ENCODE measurements at places on chromosomes 2 and 18.

GRCh38 chr18:22840606-22841144 lies 92.5 kb upstream of the RBBP8 start:
- no peak for DNase-seq

DNA sequence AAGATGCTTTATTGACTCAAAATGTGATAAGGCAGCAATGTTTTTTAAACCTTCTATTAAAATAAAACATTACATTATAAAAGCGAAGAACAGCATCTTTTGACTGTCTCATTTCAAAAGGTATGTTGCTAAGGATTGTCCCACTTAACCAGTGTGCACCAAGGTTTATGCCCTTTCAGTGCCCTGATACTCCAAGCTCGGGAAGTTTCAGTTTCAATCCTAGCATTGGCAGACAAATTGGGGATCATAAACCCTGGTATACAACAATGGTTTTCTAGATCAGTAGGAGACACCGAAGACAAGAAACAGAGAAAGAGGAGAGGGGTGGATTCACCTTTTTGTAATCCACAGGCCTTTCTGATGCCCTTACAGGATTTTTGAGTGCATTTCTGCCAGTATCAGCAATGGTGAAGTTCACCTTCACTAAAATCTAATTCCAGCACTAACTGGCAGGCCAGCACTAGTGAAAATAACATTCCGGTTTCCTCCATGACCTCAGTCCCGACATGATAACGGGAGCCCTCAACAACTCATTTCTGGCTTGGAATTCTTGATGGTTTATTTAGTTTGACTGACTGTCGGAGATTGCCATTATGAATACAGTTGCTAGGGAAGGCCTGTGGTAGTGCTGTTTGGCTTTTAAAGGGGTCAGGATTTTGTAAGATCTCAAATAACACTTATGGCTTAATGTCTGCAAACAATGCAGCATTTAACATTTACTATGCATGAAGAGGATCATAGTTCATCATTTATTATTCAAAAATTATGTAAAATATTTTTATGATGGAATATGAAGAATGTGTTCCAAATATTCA lies 33.3 kb upstream of the FIGN start:
- no peak for DNase-seq

DNA sequence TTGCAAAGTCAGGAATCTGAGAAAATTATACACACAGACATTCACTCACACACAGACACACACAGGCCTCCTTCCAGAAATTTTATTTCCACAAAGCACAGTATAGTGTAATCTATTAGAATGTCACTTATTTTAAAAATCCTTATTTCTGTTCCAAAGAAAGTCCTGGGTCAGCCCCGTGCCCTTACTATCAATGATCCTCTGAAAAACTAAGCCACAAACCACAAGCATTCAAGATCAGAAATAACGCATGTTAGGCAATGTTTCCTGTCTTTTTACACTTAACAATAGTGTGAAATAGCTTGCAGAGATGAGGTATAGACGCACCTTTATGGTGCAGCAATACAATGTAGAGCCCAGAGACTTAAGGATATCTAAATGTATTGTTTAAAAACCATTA lies 25.8 kb downstream of the TBC1D8 start:
- no peak for DNase-seq

- no peak for DNase-seq
These were observed 13.0 kb downstream of the PTMA start for GRCh38 chr2:231720987-231721966.

GRCh38 chr18:79867666-79868065 lies 69.9 kb downstream of the KCNG2 start:
- DNase-seq = no peak

DNA sequence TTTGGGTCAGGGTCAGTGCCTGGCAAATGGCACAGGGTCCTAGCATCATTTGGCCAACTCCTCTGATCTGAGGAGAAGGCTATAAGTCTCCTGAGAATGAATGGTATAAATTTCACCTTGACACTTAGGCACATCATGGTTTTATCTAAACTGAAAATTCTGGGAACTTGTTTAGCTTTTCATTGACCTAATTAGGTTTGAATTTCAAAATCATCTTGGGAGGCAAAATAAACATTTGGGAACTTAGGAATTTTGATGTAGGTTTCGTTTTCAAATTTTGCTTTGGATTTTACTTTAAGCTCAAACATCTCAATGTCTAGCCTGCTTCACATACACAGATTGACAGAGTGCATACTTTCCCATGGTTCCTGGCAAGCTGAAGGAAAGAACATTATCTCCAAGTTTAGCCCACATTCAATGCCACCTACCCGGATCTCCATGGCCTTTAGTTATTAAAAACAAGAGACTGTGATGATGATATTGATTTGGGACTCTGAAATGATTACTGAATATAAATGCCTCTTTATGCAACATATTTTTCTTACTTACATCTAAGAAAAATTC lies 44.5 kb downstream of the MYOM1 start:
- no peak for DNase-seq

GRCh38 chr2:196750291-196750923 lies 49.1 kb downstream of the GTF3C3 start:
- no peak for DNase-seq

GRCh38 chr18:77096936-77097886 lies 35.4 kb downstream of the MBP start:
- no peak for DNase-seq

- DNase-seq = no peak
These were observed 237.6 kb downstream of the TDRD15 start for GRCh38 chr2:21361384-21361783.

DNA sequence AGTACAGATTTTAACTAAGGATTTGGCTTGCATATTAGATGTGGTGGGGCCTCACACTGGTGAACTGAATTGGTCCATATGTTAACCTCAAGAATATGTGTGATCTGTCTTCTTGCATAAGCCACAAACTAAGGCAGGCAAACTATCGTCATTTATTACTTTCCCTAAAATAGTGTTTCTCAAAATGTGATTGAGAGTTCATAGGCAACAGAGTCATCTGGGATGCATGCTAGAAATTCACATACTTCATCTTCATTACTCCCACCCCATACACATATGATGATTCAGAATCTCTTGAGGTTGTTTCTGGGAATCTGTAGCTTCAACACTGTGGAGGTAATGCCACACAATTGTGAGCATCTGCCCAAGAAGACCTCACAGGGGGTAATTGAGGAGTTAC lies 822.8 kb upstream of the CDH2 start:
- no peak for DNase-seq

DNA sequence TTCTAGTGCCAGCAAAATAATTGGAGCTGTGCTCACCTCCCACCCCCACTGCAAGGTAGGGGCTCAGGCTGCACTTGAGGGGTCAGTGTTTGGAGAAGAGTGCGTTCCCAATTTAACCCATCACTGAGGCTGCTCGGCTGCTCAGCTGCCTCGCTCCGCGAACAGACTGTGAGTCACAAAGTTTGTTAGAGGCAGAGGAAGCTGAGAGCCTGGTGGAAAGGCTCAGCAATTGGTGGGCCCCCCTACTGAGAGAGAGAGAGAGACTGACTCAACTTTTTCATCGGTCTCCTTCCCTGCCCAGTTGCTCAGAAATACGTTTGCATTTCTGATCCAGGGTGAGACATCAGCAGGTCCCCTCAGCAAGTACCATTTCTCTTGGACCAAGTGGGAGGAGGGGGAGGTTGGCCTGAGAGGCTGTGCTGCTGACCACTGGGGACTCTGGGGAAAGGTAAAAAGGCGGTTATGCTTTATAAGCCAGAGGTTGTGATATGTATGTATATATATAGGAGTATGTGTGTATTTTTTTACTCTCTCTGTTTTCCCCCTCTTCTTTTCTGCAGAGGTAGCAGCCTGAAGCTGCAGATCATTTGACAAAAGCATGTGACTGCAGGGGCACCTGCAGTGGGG lies 1.5 kb downstream of the EFR3B start:
- DNase-seq = no peak

- no peak for DNase-seq
These were observed 81.5 kb upstream of the ACVR1 start for GRCh38 chr2:157957596-157957995.

- no peak for DNase-seq
These were observed 153.4 kb downstream of the ERBB4 start for GRCh38 chr2:212385241-212385640.

- DNase-seq = no peak
These were observed 16.6 kb downstream of the MALT1 start for GRCh38 chr18:58687871-58688308.

DNA sequence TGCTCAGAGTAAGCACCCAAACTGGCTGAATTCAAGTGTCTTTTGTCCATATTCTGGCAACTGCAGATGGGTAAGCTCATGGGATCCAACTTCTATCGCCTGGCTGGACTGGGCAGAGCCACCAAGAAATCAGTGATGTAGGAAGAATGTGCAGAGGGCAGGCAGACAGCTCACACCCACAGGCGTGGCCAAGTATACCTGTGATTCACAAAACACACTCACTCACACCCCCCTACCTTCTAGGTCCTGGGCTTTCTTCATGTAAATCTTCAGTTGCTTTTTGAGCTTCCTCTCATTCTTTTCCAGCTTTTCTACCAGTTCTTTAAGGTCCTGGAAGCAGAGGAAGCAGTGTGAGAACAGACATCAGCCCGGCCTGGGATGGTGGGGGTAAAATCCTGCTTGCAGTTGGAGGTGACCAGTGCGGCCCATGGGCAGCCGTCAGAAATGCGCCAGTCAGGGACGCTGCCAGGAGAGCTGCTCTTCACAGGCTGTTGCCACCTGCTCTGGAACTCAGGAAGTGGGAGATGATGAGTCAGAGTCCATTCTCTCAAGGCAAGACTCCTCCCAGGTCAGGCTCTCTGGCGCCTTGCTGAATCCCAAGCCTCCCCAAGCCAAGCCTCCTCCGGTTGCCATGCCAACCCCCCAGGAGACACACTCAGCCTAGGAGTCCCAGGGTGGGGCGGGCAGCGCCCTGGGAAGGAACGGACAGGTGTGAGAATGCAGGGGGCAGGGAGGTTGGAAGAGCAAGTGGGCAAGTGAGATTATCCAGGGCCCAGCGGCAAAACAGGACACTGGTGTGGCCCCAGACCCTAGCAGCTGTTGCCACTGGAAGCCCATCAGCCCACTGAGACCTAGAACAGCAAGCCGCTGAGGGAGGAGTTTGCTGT lies 36.2 kb upstream of the ACAA2 start:
- no peak for DNase-seq

DNA sequence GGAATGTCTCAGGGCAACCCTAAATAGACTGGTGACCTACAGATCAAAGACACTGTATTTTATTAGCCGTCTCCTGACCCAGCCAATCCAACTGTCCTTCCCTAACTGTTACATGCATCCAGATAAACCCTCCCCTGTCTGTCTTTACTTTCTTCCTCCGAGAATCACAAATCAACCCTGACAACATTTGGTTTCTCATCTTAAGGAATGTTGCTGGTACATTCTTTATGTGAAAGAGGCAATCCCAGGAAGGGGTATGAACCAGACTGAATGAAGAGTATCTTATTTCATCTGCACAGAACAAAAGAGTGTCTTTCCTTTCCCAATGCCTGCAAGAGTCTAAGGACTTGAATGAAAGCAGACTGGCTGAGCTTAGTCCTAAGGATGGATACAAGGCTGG lies 113.9 kb upstream of the LTBP1 start:
- no peak for DNase-seq

DNA sequence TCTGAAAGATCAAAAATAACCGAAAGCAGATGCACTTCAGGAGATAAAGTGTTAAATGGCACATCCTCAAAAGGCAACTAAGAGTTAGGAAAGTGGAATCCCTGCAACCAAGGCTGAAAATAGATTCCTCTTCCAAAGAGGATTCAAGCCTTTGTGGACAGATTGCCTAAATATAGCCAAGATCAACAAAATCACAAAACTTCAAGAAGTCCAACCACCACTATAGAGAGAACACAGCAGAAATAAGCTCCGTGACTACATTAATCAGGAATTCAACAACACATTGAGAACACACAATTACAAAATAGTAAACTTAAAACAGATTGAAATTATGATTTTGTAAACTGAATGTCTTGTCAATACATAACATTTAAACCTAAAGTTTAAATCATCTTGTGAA lies 165.7 kb downstream of the LNPK start:
- DNase-seq = no peak

- DNase-seq = no peak
These were observed 38.7 kb downstream of the ZC3H8 start for GRCh38 chr2:112216167-112216566.

- no peak for DNase-seq
These were observed at the start of gene GPC1 for GRCh38 chr2:240435457-240435947. Gene GPC1, plus strand, starts transcription at chr2:240435663. Its CDS starts 256 bp downstream, at chr2:240435919.

DNA sequence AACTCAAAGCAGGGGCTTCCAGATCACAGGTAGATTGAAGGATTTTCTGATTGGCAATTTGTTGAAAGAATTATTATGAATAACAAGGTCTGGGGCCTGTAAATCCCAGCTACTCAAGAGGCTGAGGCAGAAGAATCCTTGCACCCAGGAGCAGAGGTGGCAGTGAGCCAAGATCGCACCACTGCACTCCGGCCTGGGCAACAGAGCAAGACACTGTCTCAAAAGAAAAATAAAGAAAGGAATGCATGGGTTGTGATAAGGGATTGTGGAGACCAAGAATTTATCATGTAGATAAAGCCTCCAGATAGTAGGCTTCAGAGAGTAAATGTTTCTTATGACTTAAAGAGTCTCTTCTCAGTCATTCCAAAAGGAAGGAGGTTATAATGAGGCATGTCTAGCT lies 35.8 kb upstream of the DYNAP start:
- DNase-seq = no peak

DNA sequence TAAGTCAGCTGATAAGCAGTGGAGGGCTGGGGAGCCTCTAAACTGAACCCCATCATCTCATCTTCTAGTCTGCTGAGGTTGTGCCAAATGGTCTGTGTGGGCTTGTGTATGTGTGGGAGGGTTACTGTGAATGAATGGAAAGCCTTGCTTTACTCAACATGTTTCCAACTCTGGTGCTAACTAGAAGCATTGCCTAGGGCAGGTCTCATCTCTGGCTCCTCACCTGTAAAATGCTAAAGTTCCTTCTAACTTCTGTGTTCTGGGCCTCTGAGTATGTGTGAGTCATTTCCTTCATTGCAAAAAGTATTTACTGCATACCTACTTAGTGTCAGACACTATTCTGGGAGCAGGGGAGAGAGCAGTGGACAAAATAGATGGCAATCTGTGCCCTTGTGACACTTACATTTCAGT lies 1.3 kb downstream of the LIPG start:
- no peak for DNase-seq

DNA sequence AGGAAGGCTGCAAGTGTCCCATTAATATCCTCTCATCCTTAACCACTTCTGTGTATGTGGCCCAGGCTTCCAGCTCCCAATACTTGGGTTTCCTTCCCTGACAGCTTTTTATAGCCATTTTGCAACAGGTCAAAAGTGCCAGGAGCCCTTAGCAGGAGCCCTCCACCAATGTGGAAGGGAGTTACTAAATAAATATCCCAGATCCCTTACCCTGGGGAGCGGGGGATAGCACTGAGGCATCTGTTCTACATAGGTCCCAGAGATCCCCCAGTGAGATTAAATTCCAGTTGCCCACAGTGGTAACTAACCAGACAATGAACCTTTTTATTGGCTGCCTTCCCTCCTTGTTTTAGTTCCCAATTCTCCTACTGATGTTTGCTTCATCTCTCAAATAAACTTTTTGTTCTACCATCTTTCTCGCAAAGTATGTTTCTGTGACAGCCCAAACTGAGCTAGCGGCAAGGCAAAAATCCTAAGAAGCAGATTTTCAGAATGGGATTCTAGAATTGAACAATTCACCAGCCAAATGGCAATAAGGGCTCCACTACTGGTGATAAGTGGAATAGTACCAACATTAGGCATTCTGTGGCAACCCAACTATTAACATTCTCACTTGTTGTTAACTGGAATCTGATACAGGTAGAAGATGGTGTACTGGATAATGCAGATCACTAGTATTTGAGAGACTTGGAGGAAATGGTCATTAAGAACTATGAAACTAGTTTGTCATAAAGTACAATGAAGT lies 83.9 kb upstream of the MAPRE2 start:
- no peak for DNase-seq
